ENCODE measurements at places on chromosomes 7 and 10. TPM values are rescaled to one million over a fixed set of nuclear protein-coding genes. Genes with fewer than 3 reads are reported as not detected.
A peak's percentile ranks its signal among the peaks of the same experiment; 100 is the strongest.

GRCh38 chr10:113047963-113048781, 98.1 kb downstream of the TCF7L2 start:
- DNase-seq: no peak

DNA sequence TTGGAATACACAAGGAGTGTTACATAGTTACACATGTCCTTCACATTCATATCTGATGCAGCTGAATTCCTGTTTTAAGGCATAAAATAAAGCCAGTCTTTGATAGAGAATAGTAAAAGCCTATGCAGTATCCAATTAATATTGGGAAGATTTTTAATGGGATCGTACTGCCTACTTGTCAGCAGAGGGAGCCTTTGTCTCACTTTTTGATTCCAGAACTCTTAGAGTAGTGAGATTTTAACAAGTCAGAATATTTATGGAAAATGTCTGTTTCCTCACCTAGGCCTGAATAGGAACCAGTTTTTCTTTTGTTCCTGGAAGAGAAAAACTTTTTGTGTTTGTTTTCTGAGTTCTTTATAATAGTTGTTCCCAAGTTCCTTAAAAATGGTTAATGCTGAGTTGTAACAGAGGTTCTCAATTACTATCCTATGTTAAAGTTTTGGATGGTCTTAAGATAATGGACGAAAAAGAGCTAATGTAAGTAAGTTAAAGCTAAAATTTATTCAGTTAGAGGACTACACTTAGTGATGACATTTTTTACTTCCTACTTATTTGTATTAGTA, 114.0 kb downstream of the BBS9 start:
- DNase-seq: peak; percentile 84

GRCh38 chr7:79084423-79084822, 369.0 kb downstream of the MAGI2 start:
- no peak for DNase-seq

GRCh38 chr7:1961701-1962276, 271.0 kb downstream of the MAD1L1 start:
- DNase-seq: peak; percentile 49

GRCh38 chr10:99630433-99630832, 10.2 kb upstream of the SLC25A28 start:
- peak; percentile 62 for DNase-seq

DNA sequence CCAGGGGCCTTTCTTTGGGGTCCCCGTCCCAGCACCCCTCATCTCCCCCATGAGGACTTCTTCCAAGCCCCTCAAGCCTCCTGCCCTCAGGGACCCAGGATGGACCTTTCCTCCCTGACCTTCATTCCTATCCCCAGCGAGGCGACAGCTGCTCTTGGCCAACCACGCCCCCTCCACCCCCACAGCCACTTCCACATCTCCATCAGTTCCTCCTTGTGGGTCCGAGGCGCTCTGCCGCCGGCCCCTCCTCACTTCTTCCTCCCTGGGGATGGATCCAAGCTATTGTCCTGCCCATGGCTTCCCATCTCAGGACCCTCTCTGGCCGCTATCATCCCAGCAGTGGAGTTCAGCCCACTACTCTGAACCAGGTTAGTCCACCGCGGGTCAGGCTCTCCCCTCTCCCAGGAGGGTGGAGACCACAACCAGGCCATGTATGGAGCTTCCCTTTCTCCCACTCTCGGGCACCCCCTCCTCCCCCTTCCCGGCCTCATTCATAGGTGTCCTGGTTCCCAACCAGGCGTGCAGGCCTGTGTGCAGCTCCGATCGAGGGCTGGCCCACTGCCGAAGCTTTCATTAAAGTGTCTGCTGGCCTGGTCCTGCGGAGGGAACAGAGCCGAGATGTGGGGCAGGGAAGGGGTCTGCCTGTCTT, 1.7 kb upstream of the SH2B2 start:
- no peak for DNase-seq

DNA sequence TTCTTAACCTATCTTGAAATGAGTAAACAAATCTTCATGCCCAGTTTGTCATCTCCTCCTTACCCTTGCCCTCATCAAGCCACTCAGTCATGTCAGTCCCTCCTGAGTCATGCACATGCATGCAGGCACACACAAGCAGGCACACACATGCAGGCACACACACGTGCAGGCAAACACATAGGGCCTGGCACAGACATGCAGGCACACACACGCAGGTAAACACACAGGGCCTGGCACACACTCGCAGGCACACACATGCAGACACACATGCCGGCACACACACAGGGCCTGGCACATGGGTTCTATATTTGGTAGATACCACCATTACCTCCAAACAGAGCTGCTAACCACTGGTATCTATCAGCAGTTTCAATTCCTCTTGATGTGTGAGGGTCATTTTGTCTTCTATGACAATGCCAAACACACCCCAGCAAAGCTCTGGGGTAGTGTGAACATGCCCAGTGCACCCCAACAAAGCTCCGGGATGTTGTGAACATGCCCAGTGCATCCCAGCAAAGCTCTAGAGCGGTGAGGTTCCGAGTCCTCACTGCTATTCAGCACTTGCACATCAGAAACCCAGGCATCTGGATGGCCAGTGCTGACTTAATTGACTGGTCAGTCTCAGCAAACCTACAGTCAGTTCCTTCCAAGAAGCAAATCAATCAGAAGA, 563.8 kb downstream of the PTPRN2 start:
- DNase-seq: no peak

DNA sequence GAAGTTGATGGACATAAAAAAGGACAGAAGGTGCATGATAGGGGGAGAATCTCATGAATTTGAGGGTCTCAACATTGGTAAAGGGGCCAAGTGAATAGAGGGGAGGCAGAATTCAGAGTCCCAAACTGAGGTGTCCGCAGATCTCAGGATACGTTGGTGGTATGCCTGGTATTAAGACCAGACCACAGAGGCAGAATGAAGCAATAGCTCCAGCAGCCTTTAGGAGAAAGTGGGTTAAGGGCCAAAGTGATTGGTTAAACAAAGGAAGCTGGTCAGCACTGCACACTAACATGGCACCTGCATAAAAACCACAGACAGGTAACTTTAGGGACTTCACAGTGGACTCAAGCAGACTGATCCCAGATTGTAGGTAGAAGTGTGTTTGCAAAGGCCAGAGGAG, 37.5 kb downstream of the MEST start:
- DNase-seq: no peak

GRCh38 chr10:15558136-15558535, 161.6 kb downstream of the ITGA8 start:
- no peak for DNase-seq

DNA sequence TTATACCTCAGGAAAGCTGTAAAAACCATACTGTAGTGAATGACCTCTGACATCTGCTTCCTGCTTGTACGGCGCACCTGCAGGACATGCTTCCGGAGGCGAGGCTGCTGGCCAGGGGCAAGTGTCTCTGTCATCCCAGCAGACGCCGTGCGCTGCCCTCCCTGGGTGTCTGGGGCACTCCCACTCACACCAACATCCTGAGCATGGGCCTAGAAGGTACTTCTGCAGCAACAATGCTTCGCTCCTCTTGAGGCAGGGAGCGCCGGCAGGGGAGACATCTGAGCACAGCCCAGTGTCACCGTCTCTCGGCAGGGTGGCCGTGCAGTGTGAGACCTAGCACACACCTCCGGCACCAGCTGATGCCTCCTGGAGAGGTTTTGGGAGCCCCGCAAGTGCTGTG, 269.2 kb downstream of the MAD1L1 start:
- peak; percentile 38 for DNase-seq

DNA sequence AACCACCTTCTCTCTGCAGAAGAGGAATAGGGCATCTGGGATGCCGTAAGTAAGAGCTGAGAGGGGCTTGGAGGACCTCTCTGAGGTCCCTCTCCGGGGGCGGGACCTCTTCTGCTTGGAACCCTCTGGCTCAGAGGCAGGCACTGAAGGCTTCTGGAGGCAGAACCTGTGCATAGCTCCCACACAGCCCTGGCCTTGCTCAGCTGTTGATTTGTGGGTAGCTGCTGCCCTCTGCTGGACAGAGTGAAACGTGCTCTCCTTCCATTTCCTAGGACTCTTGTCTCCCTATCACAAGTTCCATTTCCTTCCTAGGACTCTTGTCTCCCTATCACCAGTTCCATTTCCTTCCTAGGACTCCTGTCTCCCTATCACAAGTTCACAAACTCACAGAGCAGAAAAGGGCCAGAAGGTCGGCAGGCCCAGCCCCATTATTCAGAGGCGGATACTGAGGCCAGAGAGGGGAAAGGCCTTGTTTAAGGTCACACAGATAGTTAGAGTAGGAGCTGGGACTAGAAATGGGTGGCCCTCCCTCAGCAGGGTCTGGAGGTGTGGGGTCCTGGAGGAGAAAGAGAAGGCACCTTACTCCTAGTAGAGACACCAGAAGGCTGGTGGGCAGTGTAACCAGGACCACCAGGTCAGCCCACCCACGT, 30.3 kb upstream of the GARS1 start:
- peak; percentile 88 for DNase-seq

DNA sequence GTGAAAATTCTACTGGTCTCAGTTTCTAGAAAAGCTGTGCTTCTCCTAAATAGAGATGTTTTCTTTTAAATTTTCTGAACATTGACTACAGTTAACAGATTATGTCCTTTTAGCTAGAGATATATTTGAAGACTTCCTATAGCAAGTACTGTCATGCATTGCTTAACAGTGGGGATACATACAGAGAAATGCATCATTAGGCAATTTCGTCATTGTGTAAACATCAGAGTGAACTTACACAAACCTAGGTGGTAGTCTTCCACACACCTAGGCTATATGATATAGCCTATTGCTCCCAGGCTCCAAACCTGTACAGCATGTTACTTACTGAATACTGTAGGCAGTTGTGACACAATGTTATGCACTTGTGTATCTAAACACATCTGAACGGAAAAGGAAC, 28.5 kb downstream of the PIK3CG start:
- no peak for DNase-seq

DNA sequence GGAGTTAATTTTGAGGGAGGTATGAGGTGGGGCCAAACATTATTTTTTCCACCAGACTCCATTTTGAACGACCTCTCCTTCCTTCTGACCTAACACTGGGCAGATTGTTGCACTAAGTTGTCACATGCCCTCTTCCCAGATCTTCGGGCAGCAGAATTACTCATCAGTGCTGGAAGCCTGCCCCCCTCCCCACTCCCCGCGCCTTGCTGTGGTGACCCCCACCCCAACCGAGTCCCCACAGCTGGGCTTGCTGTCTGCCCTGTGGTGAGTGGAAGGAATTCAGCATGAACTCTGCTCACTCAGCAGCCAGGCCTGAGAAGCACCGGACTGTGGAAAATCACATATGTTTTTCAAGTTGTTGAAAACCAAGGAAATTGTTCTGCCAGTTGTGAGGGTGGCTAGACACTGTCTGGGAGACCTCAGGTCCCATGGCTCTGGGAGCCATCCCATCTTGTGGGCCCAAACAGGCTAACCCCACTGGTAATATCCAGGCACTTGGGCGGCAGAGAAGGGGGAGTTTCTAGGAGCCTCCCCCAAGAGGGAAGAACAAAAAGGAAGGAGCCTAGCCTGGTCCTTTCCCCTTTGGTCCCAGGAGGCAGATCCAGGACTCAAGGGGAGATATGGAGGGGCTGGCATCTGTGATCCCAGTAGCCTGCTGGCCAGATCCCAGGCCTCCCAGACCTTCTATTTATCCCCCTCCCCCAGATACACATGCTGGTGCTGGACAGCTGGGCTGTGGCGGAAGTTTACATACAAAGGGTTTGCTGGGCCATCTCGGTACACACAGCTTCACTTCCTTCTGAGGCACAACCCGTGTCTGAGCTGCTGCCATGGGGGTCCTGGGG, 3.5 kb upstream of the AEBP1 start:
- no peak for DNase-seq

DNA sequence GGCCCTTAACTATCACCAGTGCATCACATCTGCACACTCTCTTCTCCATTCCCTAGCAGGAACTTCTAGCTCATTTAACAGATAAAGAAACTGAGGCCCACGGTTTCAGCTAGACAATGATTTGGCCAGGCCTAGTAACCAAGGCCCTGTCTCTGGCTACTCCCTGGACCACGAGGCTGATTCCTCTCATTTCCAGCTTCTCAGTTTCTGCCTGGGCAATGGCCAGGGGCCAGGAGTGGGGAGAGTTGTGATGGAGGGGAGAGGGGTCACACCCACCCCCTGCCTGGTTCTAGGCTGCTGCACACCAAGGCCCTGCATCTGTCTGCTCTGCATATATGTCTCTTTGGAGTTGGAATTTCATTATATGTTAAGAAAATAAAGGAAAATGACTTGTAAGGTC, 13.5 kb downstream of the AQP1 start:
- no peak for DNase-seq

DNA sequence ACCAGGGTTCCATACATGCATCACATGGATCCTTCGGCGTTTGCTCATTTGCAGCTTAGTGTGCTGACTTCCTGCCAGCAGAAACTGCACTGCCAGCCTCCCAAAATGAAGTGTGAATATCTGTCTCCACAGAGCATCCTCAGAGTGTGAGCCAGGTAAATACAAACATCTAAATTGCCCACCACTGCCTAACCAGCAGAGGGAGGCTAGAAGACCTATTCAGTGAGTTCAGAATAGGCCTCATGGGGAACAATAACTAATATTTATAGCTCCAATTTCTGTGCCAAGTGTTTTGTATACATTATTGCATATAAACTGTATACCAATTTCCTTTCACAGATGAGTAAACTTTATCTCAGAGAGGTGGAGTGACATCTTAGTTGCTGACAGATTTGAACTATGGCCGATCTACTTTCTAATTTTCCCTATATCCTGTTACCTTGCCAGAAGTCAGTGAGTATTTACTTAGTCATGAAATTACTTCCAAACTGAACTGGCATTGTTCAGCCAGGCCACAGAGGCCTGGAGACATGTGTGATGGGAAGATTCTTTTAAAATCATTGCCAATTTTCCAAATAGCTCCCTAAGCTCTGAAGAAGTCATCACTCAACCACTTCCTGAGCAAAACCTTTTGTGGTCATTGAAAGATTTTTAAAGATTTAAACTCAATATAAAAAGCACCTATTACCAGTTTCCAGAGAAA, 926.5 kb upstream of the GHITM start:
- no peak for DNase-seq

DNA sequence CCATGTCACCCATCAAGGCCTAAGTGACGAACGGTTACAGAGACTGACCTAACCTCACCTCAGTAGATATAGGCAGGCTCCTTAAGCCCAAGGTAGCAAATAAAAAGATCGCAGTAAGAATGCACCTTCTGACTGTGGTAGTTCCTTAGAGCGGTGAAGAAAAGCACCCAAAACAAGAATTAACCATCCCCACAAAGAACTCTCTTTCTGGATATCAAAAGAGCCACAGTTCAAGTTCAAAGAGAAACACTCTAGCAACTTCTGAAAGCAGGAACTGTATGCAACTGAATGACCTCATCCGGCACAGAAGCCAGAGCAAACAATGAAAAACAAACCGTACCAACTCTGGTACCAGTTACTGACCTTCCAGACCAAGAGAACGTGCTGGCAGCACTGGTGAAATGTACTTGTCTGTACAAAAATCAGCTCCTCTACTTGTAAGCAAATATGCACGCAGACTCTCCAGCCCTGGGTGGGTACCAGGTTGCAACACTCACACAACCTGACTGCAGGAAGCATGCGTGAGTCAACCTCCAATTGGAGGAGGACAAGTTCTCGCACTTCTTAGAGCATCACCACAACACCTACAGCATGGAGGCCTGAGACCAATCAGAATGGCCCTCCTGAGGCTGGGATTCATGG, 202.7 kb downstream of the FAM107B start:
- DNase-seq: peak; percentile 73

ZNF503 gene
- total RNA-seq: 0.87 TPM
